ENCODE measurements at places on chromosomes 4 and X. TPM values are rescaled to one million over a fixed set of nuclear protein-coding genes. Genes with fewer than 3 reads are reported as not detected.

DNA sequence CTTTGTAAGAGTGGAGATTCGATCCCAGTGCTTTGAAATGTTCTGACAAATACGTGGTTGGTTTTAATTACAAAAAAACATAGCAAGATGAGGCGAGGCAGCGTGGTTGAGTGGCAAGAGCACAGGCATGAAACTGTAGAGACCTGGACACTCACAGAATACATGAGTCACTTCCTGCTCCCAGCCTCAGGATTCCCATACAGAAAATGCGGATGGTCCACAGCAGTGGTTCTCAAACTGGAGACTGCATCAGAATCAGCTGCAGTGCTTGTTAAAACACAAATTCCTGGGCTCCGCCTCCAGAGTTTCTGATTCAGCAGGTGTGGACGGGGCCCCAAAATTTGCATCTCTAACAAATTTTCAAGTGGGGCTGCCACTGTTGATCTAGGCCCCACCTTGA is 10.1 kb downstream of the OTOP1 start:
- no peak for DNase-seq

- DNase-seq: no peak
These were observed 16.9 kb downstream of the SSX5 start for GRCh38 chrX:48179691-48180090.

Gene C4orf50
- 0.01 TPM for polyA plus RNA-seq

DNA sequence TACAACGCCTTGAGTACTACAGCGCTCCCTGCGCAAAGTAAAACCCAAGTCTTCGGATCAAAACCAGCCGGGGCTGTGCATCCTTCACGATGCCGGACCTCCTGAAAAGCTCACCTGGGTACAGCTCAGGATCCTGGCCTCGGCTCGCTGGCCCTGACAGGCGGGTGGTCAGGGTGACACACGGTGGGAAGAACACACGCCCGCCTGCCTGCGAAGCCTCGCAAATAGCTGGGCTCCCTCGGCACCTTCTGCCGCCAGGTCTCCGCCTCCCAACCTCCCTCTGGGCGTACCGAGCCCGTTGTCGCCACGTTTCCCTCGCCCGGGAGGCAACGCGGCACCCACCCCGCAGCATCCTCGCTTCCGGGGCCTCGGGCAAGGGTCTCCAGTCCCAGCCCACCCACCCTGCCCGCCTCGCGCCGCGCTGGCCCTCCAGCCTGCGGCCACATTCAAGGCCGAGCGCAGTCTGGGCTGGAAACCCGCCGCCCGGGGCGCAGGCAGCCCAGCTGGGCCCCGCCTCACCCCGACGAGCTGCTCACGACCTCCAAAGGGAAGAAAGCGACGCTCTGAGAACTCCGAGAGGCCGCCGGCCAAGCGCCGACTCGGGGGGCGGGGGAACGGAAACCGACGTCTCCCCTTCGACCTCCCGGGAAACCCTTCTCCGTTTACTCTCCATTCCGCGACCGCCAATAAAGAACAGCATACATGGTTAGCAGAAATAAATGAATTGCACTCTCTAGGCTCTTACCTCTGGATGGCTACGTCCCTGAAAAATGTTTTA is 511 bp downstream of the PPM1K start:
- DNase-seq: no peak

Gene CXCL11
- polyA plus RNA-seq: not detected

Gene PROM1
- 56.0 TPM for polyA plus RNA-seq

- no peak for DNase-seq
These were observed 767.5 kb upstream of the MAGEB2 start for GRCh38 chrX:29447867-29448266.

DNA sequence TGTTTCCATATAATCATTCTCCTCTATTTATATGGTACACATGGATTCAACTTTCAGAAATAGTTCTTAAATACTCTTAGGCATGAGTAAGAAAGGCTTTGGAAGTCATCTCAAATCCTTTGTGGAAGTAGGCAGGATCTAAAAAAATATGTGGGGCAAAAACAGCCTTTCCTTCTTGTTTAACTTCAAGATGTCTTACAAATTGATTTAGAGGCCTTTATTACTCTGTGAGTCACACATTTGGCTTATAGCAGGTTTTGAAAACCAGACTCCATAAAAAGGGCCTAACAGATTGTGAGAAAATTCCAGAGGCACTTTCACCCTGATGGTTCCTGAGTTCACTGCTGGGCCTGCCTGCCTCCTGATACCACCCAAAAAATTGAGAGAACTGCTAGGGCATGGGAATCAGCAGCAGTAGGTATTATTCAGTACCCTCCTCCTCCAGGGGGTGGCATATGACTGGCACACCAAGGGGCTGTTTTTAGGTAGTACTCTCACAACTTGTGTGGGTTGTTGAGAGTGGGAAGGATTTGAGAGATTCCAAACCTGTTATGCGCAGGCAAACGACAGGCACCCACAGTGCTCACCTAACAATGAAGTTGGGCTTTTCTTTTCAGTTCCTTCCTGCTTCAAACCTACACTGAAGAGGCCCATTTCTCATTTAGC is 162.7 kb upstream of the MBNL3 start:
- no peak for DNase-seq

GRCh38 chrX:47564438-47565085 is 3.6 kb downstream of the ARAF start:
- DNase-seq: no peak

Gene ELOVL6
- polyA plus RNA-seq: 6.1 TPM

DNA sequence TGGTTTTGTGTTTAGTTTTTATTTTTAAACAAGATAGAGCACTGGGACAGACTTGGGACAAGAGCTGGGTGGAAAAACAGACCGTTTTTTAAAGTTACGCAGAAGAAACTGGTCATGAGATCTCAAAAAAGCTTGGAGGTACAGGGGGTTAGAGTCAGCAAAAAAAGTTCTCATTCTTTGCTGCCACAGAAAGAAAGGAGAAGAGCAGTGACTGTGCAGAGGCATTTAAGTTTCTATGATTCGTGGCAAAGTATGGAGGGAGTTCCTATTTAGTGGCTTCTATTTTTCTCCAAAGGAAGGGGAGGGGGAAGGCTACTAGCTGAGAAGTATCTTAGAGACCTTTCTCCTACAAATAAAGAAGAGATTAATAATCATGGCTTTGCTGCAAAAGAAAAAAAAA is 68.3 kb downstream of the MANBA start:
- no peak for DNase-seq

DNA sequence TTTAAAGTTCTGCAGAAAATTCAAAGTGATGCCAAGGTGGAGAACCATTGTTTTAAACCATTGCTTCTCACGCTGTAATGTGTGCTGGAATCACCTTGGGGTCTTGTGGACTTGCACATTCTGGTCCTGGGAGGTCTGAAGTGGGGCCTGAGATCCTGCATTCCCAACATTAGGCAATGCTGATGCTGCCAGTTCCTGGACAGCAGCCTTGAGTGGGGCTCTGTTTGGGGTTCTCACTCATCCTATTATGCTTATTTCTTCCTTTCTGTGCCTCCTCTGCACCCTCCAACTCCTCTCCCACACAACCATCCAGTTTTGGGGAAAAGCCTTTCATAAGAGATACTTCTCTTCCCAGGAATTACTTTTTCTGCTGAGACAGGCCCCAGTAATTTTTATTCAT is 44.2 kb upstream of the RASSF6 start:
- DNase-seq: no peak

- DNase-seq: peak; percentile 35
These were observed at the start of gene FAM53A for GRCh38 chr4:1683736-1684505. Gene FAM53A, minus strand, starts transcription at chr4:1684313. Its CDS starts 15,572 bp downstream, at chr4:1668741.

DNA sequence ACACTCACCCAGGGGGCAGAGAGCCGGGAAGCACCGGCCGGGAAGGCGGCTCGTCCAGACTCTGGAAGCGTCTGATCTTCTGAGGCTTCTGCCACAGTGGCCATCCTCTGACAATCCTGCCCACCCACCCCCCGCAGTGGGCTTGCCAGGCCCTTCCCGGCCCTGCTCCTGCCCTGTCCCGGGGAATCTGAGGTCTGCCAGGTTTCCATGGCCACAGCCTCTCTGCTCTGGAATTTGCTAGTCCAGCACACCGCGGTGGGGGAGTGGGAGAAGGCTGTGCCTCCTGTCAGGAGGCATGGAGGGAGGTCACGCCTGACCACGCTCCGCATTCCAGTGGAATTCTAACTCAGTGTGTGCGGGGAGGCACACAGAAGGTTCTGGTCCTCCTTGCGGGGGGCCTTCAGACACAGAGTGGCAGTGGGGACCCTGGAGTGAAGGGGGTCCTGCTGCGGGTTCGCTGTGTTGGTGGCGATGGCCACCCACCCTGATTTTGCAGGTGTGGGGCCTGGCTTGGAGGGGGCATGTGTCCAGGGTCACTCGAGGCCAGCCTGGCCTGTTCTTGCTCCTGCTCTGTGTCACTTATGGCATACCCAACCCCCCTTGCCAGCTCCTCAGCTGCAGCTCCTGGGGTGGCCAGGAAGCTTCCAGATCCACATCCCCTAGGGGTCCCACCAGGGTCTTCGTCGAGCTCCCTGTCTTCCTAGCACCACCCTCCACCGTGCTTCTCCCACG is 55.6 kb upstream of the ADRA2C start:
- DNase-seq: no peak

Gene MAGEE1
- 2.6 TPM for polyA plus RNA-seq

Gene PTTG2
- polyA plus RNA-seq: not detected

Gene GAGE10
- not detected for polyA plus RNA-seq

GRCh38 chr4:182074139-182074538 is 169.1 kb upstream of the TENM3 start:
- DNase-seq: no peak

DNA sequence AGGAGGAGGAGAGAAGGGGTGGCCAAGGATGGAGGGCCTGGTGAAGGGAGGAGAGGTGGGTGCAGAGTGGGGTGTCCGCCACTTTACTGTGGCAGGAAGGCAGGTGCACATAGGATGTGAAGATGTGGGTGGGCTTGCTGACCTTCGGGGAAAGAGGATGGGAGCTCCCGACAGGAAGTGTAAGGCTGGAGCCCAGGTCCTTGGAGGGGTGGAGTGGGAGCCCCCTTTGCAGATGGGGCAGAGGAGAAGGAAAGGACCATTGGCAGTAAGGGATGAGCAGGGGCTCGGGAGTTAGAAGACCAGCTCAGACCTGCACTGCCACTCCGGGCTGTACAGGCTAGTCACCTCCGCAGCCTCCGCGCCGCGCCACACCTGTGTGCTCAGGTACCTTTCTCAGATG is 89.5 kb downstream of the EVC start:
- no peak for DNase-seq

- no peak for DNase-seq
These were observed 231.7 kb downstream of the FBXW7 start for GRCh38 chr4:152304220-152304619.

DNA sequence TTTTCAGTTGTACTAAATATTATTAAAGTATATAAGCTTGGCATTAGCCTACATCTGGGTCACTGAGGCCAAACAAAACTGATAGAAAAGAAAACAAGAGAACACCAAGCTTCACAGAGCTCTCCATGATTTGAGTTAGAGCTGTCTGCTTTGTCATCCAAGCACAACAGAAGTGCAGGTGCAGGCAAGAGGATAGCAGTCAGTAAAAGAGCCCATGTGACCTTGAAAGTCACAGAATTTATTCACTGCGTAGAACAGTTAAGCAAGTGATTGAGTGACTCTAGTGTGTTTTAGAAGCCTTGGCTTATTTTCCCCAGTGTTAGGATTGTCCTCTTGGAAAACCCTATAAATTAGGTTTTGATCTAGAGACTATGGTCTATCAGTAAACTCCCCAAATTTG is 49.4 kb upstream of the PRDM5 start:
- no peak for DNase-seq

DNA sequence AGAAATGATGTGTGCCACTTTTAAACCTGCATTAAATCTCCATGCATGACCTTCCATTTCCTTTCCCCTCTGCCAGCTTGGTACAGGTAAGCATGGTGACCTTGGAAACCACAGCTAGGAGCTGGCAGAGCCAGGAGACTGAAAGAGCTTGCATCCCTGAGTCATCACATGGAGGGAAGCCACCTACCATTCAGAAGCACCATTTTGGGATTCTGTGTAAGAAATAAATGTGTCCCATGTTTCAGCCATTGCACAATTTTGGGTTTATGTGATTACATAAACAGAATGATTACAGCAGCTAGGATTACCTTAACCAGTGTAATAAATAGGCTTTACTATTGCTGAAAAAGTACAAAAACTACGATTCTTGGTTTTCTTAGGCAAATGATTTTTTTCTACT is 17.3 kb upstream of the CCDC149 start:
- DNase-seq: no peak

GRCh38 chrX:2714551-2714950 is 23.5 kb downstream of the CD99 start:
- no peak for DNase-seq

Gene WAS
- polyA plus RNA-seq: 2.7 TPM

DNA sequence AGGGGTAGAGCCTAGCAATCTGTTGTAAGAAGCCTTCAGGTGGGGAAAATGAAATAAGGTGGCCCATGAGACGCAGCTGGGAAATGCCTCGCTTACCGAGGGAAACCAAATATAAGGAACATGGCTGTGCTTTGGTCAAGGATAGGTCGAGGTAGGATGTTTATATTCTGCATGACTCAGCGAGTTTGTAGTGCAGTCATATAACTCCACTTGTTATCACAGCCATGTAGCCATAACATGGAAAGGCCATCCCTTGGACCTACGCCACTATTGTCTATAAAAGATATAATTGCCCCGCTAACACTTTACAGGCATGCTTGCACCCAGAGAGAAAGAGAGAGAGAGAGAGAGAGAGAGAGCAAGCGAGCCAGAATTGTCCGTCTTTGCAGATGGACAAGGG is 80.9 kb upstream of the GLRA2 start:
- no peak for DNase-seq

GRCh38 chrX:136931661-136932060 is 51.1 kb upstream of the RBMX start:
- DNase-seq: no peak

GRCh38 chr4:62133977-62134376 is 933.9 kb downstream of the ADGRL3 start:
- no peak for DNase-seq

- DNase-seq: no peak
These were observed at the start of gene FRMPD3 for GRCh38 chrX:107448998-107449835. Gene FRMPD3, plus strand, starts transcription at chrX:107449652. Its CDS starts 76,937 bp downstream, at chrX:107526589.

- DNase-seq: no peak
These were observed 58.0 kb downstream of the RHOH start for GRCh38 chr4:40254608-40255392.

- no peak for DNase-seq
These were observed 999 bp downstream of the ZNF518B start for GRCh38 chr4:10456260-10456594.

Gene GPR34
- polyA plus RNA-seq: 5.7 TPM

DNA sequence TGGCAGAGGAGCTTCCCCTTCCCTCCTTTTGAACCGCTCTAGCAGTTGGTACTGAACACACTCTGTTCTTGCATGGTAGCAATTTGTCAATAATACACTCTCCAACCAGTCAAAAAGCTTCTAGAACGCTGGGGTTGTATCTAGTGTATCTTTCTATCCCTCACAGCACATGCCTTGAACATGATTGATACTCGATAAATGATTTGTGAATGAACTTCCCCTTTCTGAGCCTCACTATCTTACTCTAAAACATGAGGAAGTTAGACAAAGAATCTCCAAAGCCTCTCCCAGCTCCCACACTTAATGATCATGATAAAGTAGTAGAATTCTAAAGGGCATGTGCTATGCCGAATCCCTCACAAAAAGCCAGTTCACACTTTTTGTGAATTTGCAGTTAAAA is 64.4 kb downstream of the DLG3 start:
- DNase-seq: no peak

- no peak for DNase-seq
These were observed 115.0 kb downstream of the SHROOM4 start for GRCh38 chrX:50698944-50699343.

- peak; percentile 46 for DNase-seq
These were observed 26.4 kb upstream of the ARSJ start for GRCh38 chr4:114005569-114006442.
